ENCODE measurements at places on chromosomes 6 and 20.

GRCh38 chr6:144123836-144124235, 26.5 kb upstream of the STX11 start:
- no peak for DNase-seq

GRCh38 chr6:42381850-42382249, 69.9 kb downstream of the TRERF1 start:
- no peak for DNase-seq

GRCh38 chr20:32234135-32234808, 26.6 kb downstream of the POFUT1 start:
- no peak for DNase-seq

GRCh38 chr20:3166338-3166912, 6.8 kb upstream of the FASTKD5 start:
- DNase-seq: no peak

DNA sequence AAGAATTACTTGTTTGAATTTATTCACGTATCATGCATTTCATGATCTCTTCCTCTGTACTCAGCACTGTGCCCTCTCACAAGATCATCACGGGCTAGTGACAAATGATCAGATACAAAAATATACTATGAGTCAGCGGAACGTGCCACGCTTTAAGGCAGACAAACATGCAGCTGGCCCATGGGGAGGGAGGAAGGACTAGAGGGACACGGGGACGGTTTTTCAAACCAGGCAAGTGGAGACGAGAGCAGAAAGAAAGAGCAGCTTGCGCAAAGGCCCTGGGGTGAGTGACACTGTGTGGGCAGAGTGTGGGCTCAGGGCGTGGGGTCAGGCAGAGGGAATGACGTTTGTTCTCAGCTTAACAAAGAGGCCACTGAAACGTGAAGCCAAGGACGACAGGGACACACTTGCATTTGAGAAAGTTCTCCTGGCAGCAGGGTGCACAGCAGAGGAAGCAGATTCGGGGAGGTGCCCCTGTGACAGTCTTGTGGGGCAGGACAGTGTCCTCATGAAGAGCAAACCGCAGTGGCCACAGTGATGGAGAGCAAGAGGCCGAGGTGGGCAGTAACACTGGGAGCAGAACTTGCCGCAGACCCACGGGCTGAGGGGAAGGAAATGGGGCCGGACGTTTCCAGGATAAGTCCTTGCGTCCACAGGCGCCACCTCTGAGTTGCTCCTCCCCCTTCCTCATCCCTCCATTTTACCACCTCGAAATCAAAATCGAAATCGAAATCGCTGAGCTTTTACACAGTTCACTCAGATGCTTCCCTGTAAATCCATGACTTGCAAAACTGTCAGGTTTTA, 6.9 kb upstream of the RPS6KA2 start:
- no peak for DNase-seq

GRCh38 chr6:49730251-49730650, 13.9 kb downstream of the CRISP3 start:
- DNase-seq: no peak

DNA sequence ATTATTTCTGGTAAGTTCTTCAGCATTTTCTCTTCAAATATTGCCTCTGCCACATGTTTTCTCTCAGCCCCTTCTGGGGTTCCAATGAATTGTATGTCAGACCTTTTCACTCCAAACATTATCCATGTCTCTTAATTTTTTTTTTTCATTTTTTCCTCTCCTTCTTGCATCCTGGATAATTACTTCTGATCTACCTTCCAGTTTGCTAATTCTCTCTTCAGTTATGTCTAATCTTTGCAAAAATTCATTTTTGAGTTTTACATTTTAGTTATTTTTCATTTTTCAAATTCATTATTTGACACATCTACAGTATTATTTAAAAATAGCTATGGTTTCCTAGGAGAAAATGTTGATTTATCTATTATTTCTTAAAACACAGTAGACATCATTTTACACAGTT, 271.7 kb downstream of the TFAP2B start:
- no peak for DNase-seq

GRCh38 chr6:159490298-159490937, 202.6 kb downstream of the SOD2 start:
- no peak for DNase-seq

DNA sequence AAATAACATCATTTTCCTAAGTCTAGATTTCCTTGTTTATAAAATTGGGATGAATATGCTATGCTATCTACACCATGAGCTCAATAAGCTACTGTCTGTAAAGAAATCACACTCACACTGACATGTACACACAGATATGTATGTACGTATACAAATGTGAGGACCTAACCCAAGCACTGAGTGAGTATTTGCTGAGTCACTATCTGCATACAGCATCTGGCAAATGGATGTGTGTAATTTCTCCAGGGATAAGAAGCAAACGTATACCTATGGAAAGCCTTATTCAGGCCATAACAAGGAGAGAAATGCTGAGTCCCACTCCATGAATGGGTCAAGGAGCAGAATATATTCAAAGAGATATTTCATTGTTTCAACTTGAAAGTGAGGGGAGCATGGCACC, 153.9 kb downstream of the LPA start:
- no peak for DNase-seq

DNA sequence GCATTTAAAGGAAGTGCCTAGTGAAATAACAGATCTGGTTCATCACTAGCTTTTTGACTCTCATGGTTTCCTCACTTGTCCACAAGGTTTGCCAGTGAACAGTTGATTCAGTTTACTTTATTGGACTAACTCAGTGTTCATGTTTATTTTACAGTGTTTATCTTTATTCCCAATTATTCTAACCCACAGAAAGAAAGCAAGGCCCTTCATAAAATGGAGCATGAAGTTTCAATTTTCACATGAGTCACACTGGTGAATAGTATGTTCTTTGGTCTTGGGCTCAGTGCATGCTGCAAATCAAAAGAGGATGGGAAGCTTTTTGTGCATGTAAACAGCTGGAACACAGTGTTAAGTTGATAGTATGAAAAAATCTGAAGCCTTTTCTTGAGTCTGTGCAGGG, 217.6 kb upstream of the HDDC2 start:
- no peak for DNase-seq

- no peak for DNase-seq
These were observed 98.2 kb downstream of the SLC35B3 start for GRCh38 chr6:8337147-8337546.

GRCh38 chr20:48740712-48741111, 87.1 kb downstream of the PREX1 start:
- no peak for DNase-seq

- no peak for DNase-seq
These were observed 74.2 kb upstream of the PHIP start for GRCh38 chr6:79152269-79152737.

GRCh38 chr20:6838181-6838826, 70.8 kb downstream of the BMP2 start:
- no peak for DNase-seq

- DNase-seq: no peak
These were observed 94.5 kb downstream of the SIM1 start for GRCh38 chr6:100370265-100370664.

GRCh38 chr6:17042422-17043147, 59.3 kb upstream of the STMND1 start:
- no peak for DNase-seq

- no peak for DNase-seq
These were observed 28.9 kb downstream of the SMOC2 start for GRCh38 chr6:168469926-168470325.

DNA sequence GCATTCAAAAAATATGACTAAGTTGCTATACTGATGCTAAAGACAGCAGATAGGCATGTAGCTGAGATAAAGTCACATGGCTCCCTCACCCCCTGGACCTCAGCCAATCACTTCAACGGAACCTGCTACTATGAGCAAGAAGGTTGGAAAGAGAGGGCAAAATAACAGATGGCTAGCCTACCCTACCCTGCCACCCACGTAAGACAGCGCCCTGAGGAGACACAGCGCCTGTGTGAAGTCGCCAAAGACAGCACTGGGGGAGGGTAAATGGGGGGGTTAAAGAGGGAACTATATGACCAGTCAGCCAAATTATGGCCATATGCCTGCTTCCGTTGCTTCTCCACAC, 163.2 kb downstream of the RALGAPA2 start:
- no peak for DNase-seq

DNA sequence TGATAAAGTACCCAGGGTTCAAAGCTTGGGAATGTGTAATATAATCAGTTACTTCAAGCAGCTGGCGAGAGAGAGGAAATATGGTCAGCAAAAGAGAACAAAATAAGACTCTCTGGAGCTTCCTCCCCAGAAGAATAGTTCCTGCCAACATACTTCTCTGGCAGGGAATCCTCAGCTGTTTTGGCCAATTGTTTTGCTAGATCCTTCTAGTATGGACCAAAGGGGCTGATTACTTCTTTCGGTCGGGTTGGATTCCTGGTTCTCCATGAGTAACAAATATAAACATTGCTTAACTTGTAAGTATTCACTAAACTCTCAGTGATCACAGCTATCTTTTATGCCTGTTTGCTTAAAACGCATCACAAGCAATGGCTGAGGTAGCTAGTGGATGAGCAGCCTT, 31.4 kb upstream of the FBXO9 start:
- no peak for DNase-seq

- DNase-seq: no peak
These were observed 106.5 kb downstream of the ARID1B start for GRCh38 chr6:156883497-156884252.

DNA sequence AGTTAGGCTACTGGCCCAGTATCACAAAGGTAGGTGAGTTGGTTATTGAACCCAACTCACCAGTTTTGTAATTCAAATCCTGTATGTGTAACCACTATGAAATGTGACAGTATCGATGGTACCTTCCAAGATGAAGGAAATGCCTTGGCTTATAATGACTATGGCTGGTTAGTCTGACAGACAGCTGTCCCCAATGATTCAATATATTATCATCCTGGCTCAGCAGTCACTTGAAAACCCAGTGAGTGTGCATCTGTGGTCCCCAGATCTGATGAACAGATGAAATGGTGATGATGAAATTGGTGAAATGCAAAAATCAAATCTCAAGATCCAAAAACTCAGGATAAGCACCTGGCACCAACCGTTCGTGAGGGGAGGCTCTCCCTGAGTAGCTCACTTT, 54.8 kb downstream of the TNFRSF21 start:
- no peak for DNase-seq

DNA sequence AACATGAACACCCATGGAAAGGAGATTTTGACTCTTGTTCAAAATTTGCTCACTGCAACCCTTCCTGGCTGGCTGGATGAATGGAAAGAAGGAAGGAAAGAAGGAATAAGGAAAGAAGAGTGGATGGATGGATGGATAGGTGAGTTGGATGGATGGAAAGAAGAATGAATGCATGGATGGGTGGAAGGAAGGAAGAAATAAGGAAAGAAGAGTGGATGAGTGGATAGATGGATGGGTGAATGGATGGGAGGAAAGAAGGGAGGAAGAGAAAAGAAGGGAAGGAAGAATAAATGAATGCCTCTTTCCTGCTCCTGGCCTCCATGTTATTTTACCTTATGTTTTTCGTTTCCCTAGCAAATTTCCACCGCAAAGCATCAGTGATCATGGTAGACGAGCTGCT, 74.2 kb upstream of the RIN2 start:
- no peak for DNase-seq

DNA sequence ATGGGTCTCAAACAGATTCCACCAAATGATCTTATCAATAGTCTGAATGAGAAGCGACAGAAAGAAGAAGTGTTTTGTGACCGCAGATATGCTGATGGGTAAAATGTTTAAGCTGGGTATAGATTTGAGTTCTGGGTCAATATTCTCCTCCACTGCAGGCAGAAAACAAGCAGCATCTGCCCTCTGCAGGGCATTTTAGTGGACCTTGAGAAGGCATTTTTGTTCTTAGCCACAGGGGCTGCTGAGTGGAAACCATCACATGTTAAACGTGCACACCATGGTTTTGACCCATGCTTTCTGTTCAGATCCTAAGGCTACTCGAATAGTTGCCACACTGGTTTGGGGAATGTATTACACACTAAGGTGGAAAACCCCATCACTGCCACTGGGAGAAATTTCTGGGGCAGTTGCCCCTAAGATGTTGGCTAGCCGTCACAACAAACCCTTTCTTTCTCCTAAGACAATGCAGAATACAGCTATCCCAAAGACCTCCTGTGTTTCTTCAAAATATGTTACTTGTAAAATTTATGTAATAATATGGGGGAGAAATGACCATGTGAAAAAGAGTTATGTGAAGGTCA, 5.5 kb downstream of the POU3F2 start:
- no peak for DNase-seq

- DNase-seq: no peak
These were observed 13.1 kb downstream of the KCNS1 start for GRCh38 chr20:45087814-45088213.

- no peak for DNase-seq
These were observed 117.2 kb upstream of the THBS2 start for GRCh38 chr6:169370666-169371343.

Measured in CD4-positive, alpha-beta T cell treated with Interleukin-12 subunit alpha and Interleukin-12 subunit beta, for 1 hour (primary cell).